ENCODE measurements at places on chromosomes 7 and 10. TPM values are rescaled to one million over a fixed set of nuclear protein-coding genes. Genes with fewer than 3 reads are reported as not detected.

Gene RRP12
- 94.9 TPM for total RNA-seq

GRCh38 chr10:69648461-69648860 lies 18.4 kb downstream of the FAM241B start:
- no peak for DNase-seq

DNA sequence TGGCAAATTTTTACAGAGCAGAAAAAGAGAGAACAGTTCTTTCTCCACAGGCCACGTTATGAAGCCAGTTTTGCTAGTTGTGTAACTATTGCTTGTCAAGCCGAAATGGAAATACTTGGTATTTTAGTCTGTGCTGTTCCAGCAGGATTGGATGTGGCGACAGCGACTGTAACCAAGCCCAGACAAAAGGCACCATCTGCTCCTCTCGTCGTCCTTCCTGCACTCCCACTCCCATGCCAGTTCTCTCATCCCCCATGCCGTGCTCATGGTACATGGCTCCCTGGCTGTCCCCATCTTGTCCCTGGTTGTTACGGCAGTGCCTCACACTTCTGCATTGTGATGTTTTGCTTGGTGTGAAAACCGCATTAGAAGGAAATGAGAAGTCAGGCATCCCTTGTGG lies 185.7 kb upstream of the FZD8 start:
- DNase-seq: no peak

GRCh38 chr10:57952741-57953140 lies 315.0 kb downstream of the IPMK start:
- no peak for DNase-seq

Measured in Panc1 (cell line).